RCC 7860 (cell line): ENCODE measurements at places on chromosomes 11 and 22.

GRCh38 chr22:40593460-40594273, 42.9 kb downstream of the MRTFA start:
- no peak for DNase-seq

DNA sequence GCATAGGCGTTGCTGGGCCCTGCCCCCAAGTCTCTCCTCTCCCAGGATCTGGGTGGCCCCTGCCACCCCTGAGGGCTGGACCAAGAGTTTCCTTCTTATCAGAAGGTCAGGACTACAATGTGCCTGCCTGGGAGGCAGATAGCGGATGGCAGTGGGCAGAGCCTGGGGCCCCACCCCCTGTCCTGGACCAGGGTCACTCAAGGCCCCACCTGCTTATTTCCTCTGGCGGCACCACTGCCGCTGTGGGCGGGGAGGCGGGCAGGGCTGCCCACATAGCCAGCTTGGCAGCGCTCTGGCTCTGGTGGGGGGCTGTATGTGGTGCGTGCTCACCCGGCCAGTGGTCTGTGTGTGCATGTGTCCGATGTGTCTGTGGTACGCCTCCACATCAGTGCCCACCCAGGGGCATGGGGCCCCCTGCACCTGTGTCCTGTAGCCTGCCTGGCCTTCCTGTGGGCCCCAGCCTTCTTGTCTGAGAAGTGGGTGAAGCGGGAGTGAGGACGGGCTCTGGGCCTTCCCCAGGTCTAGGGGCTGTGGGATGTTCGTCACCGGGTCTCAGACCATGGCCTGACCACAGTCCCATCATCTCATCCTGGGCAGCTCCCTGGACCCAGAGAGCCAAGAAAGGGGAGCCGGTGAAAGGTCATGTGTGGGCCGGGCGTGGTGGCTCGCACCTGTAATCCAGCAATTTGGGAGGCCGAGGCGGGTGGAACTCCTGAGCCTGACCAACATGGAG, 3.0 kb downstream of the GAS2L1 start:
- no peak for DNase-seq

DNA sequence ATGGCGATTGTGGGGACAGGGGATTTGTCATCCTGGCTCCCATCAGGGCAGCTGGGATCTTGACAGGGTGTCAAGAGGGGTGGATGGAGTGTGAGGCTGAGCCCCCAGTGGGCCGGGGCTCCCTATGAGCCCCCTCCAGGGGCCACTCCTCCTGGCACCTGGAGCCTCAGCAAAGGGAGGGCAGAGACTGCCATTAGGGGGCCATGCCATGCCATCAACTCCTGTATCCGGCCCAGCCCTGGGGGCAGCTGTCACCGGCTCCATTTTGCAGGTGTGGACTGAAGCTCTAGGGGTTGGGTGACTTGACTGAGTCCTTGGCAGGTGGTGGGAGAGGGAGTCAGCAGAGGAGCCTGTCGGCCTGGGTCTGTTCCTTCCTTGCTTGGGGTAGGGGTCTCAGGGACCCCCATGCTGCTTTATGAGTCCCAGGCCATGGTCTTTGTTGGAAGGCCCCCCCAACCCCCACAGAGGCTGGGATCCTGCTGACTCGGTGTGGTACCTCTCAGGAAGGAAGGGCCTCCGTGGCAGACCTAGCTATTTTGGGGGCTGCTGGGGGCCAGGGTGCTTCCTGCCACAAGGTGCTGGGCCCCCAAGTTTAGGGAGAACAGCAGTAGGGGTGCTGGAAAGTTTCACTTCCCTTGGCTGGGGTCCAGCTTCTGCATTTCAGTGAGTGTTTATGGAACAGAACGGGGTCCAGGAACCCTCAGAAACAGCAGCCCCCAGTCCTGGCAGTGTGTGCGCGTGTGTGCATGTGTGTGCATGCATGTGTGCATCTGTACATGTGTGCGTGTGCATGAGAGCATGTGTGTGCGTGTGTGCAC, 1.5 kb downstream of the ACY3 start:
- DNase-seq: no peak

- DNase-seq: no peak
These were observed 20.5 kb upstream of the CLPB start for GRCh38 chr11:72454791-72455190.

GRCh38 chr22:40817737-40818136, 1.4 kb downstream of the SLC25A17 start:
- no peak for DNase-seq

DNA sequence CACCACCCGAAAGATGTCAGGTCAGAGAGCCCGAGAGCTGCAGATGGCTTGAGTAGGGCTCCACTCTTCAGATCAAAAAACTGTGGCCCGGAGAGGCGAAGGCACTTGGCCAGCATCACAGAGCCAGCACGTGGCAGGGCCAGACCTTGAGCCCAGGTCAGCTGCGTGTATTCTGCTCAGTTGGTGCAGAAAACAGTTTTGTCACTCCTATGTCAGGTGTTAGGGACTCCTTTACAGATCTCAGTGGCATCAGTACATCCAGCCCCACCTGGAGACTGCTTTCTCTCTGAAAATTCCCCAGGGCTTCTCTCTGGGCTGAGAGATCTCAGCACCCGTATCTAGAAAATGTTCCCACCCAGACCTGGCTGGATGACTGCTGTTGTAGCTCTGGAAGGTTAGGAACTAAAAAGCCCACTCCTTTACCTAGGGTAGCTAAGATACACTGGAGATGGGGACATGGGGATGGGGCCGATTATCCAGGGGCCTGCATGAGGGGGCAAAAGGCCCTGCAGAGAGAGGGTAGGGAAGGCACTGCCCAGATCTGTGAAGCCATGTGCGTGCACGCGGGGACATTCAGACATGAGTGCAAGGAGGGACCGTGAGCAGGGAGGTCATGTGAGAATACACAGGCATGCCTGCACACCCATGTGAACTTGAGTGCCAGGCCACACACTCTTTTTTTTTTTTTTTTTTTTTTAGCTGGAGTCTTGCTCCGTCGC, 3.4 kb downstream of the APOA1 start:
- DNase-seq: no peak

DNA sequence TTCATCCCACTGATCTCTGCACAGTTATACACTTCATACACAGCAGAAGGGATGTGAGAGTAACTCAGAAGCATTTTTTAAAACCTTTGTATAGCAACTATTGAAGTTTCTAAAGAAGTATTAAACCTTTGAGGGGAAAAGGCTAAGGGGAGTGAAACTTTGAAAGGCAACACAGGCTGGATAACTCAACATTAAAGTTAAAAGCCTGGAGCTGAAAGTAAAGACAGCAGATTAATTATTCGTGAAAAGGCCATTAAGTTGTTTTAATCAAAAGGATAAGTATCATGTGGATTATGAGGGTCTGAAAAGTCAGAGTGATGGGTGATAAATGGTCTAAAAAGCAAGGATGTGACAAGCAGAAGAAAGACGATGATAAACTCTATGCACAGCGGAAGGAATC, 17.5 kb downstream of the WT1 start:
- no peak for DNase-seq
